SJSA1 (cell line): ENCODE measurements at places on chromosomes 6 and 20. TPM values are rescaled to one million over a fixed set of nuclear protein-coding genes. Genes with fewer than 3 reads are reported as not detected.

Gene TGM2
- 32.2 and 34.9 TPM in 2 replicates for total RNA-seq

Gene APOM
- total RNA-seq, result 0.75 and 1.1 TPM in 2 replicates

Gene FILIP1
- total RNA-seq, result 2.4 and 4.1 TPM in 2 replicates

Gene PACRG
- total RNA-seq, result not detected in 2 replicates

Gene PLCB1
- total RNA-seq, result 3.9 and 10.0 TPM in 2 replicates

Gene HCK
- total RNA-seq, result not detected in 2 replicates

Gene NDUFAF5
- total RNA-seq, result 40.0 and 65.0 TPM in 2 replicates

Gene VSTM2L
- 4.8 and 14.1 TPM in 2 replicates for total RNA-seq

Gene HLA-DPB1
- total RNA-seq, result not detected in 2 replicates

Gene BPIFB4
- total RNA-seq, result not detected in 2 replicates

Gene GDAP1L1
- total RNA-seq, result not detected in 2 replicates

Gene RFX6
- total RNA-seq, result not detected in 2 replicates

Gene CST4
- total RNA-seq, result not detected in 2 replicates

Gene WFDC8
- not detected in 2 replicates for total RNA-seq

Gene GCNT2
- total RNA-seq, result 27.3 and 38.0 TPM in 2 replicates

Gene SYNDIG1
- not detected in 2 replicates for total RNA-seq

Gene LHFPL5
- total RNA-seq, result not detected in 2 replicates

Gene SLC22A23
- 0.53 and 2.7 TPM in 2 replicates for total RNA-seq

Gene CDH22
- total RNA-seq, result not detected in 2 replicates

Gene NMBR
- total RNA-seq, result not detected in 2 replicates

Gene GSTA1
- 8.5 and 8.7 TPM in 2 replicates for total RNA-seq

Gene SLPI
- total RNA-seq, result not detected in 2 replicates

Gene ZNF341
- total RNA-seq, result 2.1 and 5.5 TPM in 2 replicates

Gene BPHL
- 16.8 and 18.7 TPM in 2 replicates for total RNA-seq

Gene MAPK13
- not detected in 2 replicates for total RNA-seq

Gene HSP90AB1
- total RNA-seq, result 1,415 and 1,548 TPM in 2 replicates

Gene CCDC170
- 0.61 and 2.4 TPM in 2 replicates for total RNA-seq

Gene CNR1
- 0.24 and 0.50 TPM in 2 replicates for total RNA-seq

Gene MEA1
- total RNA-seq, result 118 and 134 TPM in 2 replicates

Gene PXDC1
- 72.5 and 96.4 TPM in 2 replicates for total RNA-seq

Gene ADGB
- not detected in 2 replicates for total RNA-seq

Gene ZNF217
- total RNA-seq, result 7.7 and 14.1 TPM in 2 replicates

Gene HLA-DRB1
- total RNA-seq, result not detected in 2 replicates

Gene E2F1
- 62.1 and 63.9 TPM in 2 replicates for total RNA-seq

Gene TINAG
- not detected in 2 replicates for total RNA-seq

Gene KIAA1755
- total RNA-seq, result 0.03 and 0.44 TPM in 2 replicates

Gene SPTLC3
- 4.5 and 13.6 TPM in 2 replicates for total RNA-seq

Gene THBD
- 4.2 and 4.7 TPM in 2 replicates for total RNA-seq

Gene C6orf132
- not detected in 2 replicates for total RNA-seq

Gene RSPO3
- not detected in 2 replicates for total RNA-seq

Gene CNKSR3
- total RNA-seq, result 11.4 and 14.7 TPM in 2 replicates

Gene PRSS16
- total RNA-seq, result not detected in 2 replicates

Gene BHLHE23
- not detected in 2 replicates for total RNA-seq

Gene HLA-DOB
- total RNA-seq, result 0.32 TPM in 1 of 2 replicates, not detected in the other

Gene CST2
- not detected in 2 replicates for total RNA-seq

Gene HLA-DMB
- not detected in 2 replicates for total RNA-seq

Gene TLDC2
- total RNA-seq, result not detected in 2 replicates

Gene CDSN
- total RNA-seq, result not detected in 2 replicates

Gene CDC25B
- total RNA-seq, result 74.6 and 76.0 TPM in 2 replicates
